ENCODE measurements at places on chromosomes 3 and 15. TPM values are rescaled to one million over a fixed set of nuclear protein-coding genes. Genes with fewer than 3 reads are reported as not detected.
A peak's percentile ranks its signal among the peaks of the same experiment; 100 is the strongest.

DNA sequence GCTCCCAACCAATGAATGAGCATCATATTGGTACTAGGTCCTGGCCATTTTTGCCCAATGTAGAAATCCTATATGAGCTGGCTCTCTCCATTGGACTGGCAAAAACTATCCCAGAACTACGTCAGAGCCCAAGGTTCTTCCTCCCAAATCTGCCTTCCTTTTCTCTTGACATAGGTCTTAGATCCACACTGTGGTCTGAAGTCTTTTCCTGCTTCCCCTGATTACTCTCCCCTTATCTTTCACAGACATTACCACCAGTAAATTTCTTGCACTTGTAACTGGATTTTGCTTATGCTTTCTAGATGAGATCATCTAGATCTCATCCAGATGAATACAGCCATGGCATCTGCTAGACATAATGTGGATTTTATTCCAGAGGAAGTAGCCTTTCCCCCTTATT, 141.2 kb upstream of the GADL1 start:
- H3K27me3 ChIP-seq: peaks cover 23% of the 10 kb centered on the region
- H3K4me3 ChIP-seq: no peak overlapping the region
- H3K4me1 ChIP-seq: no peaks in the 10 kb centered on the region
- no peak overlapping the region for H3K27ac ChIP-seq
- no peak for DNase-seq
- no peaks in the 10 kb centered on the region for H3K36me3 ChIP-seq

GRCh38 chr3:150744041-150744918, 18.7 kb downstream of the SIAH2 start:
- no peak for DNase-seq
- peaks cover 30% of the 10 kb centered on the region for H3K36me3 ChIP-seq
- H3K4me1 ChIP-seq: peaks cover 60% of the 10 kb centered on the region
- peak overlapping the region; percentile 62 for H3K27ac ChIP-seq

- H3K27ac ChIP-seq: no peak overlapping the region
- H3K4me1 ChIP-seq: peaks cover 35% of the 10 kb centered on the region
- no peak for DNase-seq
Measured at GRCh38 chr3:135987661-135988060, 22.1 kb downstream of the PPP2R3A start.

- H3K27me3 ChIP-seq: peaks cover 94% of the 10 kb centered on the region
- H3K4me3 ChIP-seq: no peak overlapping the region
- no peaks in the 10 kb centered on the region for H3K36me3 ChIP-seq
- no peaks in the 10 kb centered on the region for H3K4me1 ChIP-seq
Measured at GRCh38 chr3:134803051-134803505, 8.0 kb downstream of the EPHB1 start.

Gene DPPA2
- total RNA-seq: not detected
